Renal cortex interstitium (tissue), 15 donors: ENCODE measurements at places on chromosomes 3 and 15.

GRCh38 chr3:60101621-60102020 lies 1051.8 kb upstream of the CFAP20DC start:
- DNase-seq = no peak

DNA sequence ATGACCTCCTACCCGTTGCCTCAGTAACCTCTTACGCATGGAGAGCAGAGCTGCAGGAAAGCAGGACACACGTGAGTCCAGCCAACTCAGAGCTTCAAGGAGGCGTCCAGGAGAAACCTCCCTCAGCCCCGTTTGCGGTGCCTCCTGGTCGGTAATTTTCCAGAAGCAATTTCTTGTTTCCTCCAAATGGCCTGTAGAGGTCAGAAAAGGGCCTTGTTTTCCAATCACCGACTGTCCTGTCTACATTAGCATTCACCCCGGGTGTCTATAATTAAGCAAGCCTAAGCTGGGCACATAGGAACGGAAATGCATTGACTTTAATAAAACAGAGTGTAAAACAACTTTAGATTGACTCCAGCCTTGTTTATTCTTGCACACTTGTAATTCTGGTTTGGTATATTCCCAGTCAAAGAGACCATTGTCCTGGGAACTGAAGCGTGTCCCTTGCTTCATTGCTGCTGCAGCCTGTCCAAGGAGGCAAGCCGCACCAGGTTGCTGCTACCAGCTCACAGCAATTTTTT lies 836.2 kb downstream of the AGBL1 start:
- peak; percentile 49 for DNase-seq

DNA sequence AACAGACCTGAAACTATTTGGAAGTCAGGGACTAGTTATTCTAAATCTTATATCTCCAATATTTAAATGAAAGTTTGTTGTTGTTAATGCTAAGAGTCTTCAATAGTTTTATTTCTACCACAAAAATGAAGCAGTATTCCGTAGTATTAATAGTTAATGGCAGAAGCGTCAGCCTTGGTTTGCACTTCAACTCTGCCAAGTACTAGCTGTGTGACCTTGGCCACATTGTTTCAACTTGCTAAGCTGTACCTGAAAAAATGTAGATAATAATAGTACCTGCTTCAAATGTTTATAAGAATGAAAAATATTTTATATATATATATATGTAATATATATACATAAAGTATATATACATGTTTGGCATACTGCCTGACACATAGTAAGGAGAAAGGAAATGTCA lies 354.6 kb upstream of the SATB1 start:
- DNase-seq = no peak

DNA sequence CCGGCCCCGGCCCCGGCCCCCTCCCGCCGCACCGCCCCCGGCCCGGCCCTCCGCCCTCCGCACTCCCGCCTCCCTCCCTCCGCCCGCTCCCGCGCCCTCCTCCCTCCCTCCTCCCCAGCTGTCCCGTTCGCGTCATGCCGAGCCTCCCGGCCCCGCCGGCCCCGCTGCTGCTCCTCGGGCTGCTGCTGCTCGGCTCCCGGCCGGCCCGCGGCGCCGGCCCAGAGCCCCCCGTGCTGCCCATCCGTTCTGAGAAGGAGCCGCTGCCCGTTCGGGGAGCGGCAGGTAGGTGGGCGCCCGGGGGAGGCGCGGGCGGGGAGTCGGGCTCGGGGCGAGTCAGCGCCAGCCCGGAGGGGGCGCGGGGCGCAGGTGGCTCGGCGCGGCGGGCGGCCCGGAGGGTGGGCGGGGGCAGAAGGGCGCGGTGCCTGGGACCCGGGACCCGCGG lies 352 bp downstream of the CHRD start:
- DNase-seq = no peak

- no peak for DNase-seq
Observed at GRCh38 chr3:38124324-38125122, 12.4 kb downstream of the ACAA1 start.

DNA sequence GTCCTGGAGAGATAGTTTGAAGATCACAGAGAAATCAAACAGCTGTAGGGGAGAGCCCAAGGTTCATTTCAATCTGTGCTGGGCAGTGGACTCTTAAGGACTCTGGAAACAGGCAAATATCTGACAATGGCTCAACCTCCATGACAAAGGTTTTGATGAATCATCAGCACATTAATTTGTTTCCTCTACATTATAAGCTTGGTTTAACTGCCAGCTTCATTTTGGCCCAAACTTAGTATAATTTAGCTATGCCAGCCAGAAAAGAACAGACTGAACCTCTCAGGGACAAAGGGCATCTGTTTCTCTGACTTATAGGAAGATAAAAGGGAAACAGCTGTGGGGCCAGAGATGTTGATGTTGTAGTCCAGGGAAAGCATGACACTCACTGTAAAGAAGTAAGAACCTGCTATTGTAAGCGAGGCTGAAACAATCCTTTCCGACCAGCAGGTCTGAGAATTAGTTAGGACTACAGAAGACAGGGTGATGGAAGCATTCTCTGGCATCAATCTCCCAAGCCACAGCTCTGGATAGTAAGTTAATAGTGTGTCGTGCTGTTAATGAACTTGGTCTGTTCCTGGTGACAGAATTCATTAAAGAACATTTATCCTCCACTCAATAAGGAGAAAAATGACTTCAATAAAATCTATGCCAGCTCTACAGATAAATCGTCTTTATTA lies 110.1 kb downstream of the KCNMB2 start:
- no peak for DNase-seq

DNA sequence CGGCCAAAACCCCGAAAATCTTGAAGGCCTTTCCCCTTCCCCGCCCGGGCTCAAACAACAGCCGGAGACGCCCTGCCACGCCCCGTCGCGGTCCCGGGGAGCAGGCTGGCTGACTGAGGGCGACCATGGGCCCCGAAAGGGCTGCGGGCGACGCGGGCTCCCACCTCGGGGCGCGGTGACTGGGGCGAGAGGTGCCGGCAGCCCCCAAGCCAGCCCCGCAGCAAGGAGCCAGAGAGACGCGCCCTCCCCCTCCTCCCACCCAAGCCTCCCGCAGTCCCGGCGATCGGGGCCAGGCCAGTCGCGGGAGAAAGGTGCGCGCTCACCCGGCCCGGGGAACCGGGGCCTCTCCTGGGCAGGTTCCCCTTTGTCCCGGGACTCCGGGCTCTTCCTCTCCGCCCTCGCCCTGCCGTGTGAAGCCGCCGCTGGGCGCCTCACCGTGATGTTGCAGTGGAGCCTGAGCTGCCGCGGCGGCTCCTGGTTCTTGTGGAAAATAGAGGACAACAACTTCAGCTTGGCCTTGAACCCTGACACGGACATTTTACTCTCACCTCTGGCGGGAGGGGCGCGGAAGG lies 30.6 kb upstream of the ZSCAN2 start:
- DNase-seq = peak; percentile 22

DNA sequence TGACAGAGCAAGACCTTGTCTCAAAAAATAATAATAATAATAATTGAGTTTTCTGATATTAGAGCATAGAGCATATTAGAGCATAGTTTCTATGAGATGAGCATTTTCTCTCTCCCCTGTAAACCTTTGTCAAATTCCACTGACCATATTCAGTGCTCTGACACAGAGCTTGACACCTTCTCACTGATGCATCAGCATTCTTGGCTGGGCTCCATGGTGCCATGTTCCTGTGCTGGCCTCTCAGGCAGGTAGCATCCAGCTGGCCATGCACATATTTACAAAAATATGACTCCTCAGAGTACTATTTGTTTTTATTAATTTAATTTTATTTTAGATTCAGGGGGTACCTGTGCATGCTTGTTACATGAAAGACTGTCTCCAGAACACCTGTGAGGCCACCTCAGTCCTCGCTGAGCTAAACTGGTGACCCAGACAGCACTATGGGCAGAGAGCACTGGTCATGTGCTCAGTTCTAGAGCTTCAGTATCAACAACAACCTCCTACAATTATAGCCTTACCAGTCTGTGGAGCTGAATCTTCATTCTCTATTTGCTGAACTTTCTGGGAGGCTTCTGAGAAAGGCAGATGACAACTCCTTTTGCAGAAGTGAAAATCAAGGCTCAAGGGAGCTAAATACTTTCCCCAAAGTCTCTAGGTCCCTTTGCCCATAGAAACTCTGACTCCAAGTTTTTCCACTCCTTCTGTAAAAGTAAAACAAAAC lies 21.6 kb upstream of the SLC28A2 start:
- DNase-seq = no peak

DNA sequence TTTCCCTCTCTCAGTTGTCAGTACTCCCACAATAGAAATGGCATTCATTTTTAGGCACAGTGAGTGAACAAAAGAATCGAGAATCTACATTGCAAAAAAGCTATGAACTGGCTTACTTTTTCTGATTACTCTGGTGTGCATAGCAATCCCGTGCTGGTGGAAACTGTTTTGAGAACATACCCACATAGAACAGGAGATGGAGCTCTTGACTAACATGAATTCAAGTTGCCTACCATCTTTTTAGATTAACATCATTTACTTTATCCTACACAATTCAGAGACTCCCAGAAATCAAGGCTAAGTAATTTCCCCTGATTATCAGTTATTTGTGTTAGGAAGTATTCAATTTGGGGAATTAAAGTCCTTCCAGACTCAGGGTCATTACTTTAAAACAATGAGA lies 326.6 kb downstream of the ARPP21 start:
- peak; percentile 25 for DNase-seq

GRCh38 chr3:103653996-103654395 lies 1219.2 kb downstream of the ZPLD1 start:
- DNase-seq = no peak

DNA sequence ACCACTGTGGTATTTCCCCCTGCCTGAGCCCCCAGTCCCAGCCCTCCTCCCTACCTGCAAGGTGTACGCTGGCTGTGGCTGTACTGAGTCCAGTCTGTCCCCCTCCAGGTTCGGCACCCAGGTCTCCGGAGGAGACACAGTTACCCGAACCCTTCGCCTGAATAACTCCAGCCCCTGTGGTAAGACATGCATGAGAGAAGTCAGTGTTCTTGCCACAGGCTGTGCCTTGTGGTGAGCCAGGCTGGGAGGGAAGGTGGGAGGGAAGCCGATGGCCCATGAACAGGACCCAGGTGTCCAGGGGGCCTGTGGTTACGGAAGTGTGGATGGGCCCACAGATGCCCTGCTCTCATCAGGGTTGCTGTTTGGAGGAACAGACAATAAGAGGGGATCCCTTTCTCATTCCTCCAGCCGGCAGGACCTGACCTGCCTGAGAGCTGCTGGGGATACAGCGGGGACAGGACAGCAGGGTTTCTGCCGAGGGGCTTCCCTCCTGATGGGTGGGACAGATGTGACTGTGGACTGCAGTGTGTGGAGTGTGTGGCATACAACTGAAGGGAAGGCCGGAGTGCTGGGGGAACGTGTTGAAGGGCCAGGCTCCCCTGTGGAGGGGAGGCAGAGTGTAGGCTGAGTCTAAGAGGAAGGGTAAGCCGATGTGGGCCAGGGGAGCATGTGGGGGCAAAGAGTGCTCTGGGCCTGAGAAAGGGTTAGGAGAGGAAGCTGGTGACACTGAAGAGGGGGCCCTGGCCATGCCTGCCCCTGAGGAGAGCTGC lies 21.9 kb downstream of the ACAA1 start:
- no peak for DNase-seq

DNA sequence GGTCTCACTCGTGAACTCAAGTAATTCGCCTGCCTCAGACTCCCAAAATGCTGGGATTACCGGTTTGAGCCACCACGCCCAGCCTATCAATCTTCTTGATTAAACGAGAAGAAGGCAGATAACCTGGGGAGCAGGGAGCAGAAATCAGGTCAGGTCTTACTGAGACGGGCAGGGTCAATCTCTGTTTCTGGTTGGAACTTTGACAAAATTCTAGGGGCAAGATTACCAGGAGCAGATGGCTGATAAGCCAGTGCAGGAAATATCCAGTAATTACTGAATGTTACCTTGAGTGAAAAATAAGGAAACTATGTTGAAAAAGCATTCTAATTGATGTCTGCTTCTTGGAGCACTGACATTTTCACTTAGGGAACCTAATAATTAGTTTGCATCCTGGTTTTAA lies 24.4 kb upstream of the GOLM2 start:
- DNase-seq = no peak

DNA sequence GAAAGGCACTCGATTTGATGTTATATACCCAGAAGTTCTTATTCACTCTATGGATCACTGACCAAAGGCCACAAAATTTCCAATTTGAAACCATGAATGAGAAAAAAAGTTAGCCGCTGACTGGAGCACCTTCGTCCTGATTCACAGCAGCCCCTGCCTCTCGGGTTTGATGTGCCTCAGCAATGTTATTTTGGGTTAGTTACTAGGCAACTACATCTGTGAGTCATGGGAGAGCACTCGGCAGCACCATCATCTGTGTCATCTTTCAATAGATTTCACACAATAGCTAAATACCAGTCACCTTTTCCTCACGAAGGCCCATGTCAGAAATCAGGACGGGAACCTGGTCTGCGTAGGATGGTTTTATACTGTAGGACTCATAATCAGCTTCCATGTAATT lies 269.2 kb downstream of the ZBBX start:
- DNase-seq = no peak

- DNase-seq = no peak
Observed at GRCh38 chr3:52238193-52238760, 681 bp downstream of the TWF2 start.

- DNase-seq = no peak
Observed at GRCh38 chr15:69096626-69097025, 63.8 kb upstream of the GLCE start.

- no peak for DNase-seq
Observed at GRCh38 chr3:111808439-111808838, 50.6 kb upstream of the PHLDB2 start.

DNA sequence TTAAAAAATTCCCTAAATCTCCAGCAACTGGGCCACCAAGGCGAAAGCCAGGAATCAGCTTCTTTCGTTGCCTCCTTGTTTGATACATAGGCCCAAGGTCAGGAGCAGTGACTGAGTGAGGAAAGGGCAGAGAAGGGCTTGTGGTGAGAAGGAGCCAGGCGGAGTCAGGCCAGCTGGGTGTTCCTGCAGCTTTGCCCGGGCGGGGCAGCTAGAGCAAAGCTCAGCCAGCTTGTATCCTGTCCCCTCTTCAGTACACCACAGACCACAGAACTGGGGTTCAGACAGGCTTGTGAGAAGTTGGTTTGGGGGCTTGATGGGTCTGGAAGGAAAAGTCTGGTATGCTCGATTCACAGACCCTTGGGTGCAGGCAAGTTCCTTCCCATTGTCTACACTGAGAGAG lies 52.6 kb downstream of the CCK start:
- no peak for DNase-seq

DNA sequence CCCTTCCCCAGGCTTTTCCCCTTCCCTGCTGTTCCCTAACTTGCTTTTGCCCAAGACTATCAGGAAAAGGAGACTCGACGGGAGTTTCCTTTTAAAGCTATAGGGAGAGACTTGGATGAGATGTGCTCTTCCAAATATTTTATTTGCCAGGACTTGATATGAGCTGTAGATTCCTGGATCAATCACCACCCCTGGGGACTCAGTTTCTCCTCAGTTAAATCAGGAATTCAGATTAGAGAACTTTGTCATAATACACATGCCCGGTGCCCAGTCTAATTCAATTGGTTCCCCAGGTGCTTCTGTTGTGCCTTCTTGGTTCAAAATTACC lies 46.6 kb downstream of the SMAD6 start:
- no peak for DNase-seq

- DNase-seq = no peak
Observed at GRCh38 chr15:52483707-52484106, 45.0 kb downstream of the MYO5A start.

GRCh38 chr3:172270557-172271166 lies 177.6 kb downstream of the GHSR start:
- DNase-seq = no peak

GRCh38 chr15:79314811-79315210 lies 3.9 kb downstream of the TMED3 start:
- no peak for DNase-seq
